ENCODE measurements at places on chromosomes 5 and 9. TPM values are rescaled to one million over a fixed set of nuclear protein-coding genes. Genes with fewer than 3 reads are reported as not detected.

The ENTREP1 gene
- 16.3 TPM for total RNA-seq

DNA sequence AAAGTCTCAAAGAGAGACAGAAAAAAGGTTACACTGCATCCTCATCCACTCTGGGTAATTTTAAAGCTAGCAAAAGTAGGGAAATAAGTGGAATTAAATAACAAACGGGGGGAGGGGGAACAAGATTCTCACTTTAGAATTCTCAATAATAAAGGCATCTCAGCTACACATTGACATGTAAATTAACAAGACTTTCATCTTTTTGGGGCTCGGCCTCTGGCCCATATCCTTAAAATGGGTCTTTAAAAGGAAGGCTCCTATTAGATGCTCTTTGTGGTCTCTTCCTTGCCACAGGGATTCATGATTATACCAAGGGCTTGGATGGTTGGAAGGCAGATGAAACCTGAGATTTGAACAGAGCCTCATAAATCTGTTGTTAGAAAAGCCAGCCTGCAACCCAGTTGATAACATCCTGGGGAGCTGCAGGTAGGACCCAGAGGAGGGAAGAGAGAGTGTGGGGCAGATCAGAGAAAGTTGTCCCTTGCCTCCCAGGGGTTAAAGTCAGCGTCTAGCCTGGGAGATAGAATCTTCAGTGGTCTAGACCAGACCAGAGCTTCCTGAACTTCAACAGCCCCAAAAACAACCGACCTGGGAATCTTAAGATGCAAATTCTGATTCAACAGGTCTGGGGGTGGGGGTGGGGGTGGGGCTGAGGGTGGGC is 135.9 kb downstream of the GCNT1 start:
- DNase-seq = no peak

The COL15A1 gene
- total RNA-seq = 455 TPM

The ACTBL2 gene
- total RNA-seq = not detected

- no peak for DNase-seq
These were observed 325.3 kb upstream of the TARS1 start for GRCh38 chr5:33115467-33115866.

The C8G gene
- 1.4 TPM for total RNA-seq

The PCDHB4 gene
- total RNA-seq = 4.0 TPM

The FYB1 gene
- 9.0 TPM for total RNA-seq

The ST8SIA4 gene
- total RNA-seq = 15.0 TPM

DNA sequence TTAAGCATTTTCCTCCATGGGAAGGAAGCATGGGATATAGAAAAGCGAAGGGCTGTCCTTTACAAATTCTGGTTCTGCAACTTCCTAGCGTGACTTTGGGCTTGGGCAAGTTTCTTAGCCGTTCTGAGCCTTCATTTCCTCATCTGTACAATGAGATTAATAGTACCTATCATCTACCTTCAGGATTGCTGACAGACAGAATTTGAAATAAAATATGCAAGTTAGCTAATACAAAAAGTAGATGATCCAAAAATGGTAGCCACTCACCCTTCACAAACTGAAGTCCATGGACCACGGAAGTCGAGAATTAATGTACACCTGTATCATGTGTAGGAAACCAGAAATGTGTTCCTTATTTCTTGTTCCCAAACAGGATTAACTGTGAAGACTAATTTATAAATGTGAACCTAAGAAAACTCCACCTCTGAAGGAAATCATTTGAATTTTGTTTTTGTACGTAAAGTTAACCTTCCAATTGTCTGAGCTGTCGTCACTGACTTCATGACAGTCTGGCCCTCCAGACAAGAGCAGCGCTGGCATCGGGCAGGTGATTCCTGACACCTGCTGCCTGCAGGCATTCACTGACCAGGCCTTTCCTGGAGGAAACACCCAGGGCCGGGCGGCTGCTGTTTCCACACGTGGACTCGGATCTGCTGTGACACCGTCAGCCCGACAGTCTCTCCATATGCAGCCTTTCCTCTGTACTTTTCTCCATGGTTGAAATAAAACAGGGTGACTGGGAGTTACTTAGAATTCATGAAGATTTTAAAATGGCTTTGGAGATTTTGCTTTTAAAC is 63.4 kb downstream of the PSMB7 start:
- no peak for DNase-seq

The CCL27 gene
- not detected for total RNA-seq

The SEC16A gene
- 29.4 TPM for total RNA-seq

The SPINK4 gene
- total RNA-seq = not detected

The FBXO4 gene
- total RNA-seq = 10.7 TPM

All from tongue (tissue), 3 donors.